ENCODE measurements at places on chromosomes 5 and 9.
A peak's percentile ranks its signal among the peaks of the same experiment; 100 is the strongest.

DNA sequence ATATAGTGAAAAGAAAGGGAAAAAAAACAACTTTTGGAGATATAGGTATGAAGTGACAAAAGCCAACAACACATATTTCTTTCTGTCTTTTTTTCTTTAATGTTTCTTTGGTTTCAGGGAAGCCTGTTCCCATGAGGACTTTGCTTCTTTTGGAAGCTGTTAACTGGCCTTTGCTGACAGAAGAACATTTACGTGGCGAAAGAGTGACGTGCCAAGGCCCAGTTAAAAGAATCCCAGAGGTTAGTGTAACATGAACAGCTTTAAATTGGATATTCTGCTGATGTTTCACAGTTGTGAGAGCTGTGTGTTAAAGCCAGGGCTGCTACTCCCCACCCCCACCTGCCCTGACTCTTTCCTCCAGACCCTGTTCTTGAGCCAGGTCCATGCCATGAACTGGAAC is 275.9 kb downstream of the CRB2 start:
- no peak for DNase-seq

DNA sequence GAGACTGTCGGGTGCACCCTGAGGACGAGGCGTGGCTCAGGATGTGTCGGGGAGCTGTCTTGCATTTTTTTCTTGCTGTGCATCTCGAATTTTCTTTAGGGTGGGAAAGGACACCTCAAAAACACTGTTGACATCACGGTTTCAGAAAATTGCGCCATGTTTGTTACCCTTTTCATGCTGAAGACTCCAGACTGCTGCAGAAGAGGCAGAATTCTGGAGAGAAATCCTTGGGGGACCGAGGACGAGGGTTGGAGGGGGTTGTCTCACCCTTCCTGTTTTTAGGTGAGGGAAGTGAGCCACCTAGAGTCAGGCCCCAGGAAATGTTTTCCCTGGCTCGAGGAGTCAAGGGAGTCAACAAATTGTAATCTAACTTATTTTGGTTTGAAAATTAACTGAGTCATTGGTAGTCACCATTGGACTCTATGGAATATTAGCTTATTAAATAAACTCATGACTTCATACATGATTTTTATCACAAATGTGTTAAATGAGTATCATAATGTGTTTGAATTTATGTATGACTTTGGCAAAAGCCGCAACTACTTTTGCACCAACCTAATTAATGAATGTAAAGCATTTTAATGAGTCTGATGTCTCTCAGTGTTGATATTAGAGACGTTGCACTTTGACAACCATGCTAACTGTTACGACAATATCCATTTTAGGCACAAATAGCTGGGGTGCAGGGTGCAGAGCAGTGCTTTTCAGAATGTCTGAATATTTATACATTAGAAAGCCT is 724 bp upstream of the LYSMD3 start:
- peak; percentile 80 for DNase-seq

DNA sequence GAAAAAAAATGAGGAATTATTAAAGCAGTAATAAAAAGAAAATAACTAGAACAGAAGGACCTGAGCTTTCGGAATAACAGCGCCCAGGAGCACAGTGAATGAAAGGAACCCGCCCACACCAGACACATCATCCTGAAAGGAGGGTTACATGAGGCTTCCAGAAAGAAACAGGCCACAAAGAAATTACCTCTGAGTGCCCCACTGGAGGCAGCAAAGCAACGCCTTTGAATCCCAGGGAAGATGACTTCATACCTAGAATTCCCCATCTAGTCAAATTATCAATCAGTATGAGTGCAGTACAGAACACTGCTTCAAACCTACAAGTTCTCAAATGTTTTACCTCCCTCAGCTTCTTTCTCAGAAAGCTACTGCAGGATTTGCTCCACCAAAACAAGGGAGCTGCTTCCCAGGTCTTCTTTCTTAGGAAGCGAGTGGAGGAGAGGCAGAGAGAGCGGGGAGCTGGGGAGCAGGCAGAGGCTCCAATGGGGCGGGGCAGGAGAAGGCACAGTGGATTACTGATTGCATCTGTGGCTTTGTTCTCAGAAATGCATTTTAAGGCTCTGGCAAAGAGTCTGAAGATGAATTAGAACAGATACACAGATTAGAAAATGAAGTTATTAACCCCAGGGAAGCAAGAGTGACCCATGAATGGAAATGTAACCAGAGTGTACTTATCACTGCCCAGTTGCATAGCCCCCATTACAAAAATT is 87.1 kb downstream of the SEMA4D start:
- DNase-seq: peak; percentile 12

DNA sequence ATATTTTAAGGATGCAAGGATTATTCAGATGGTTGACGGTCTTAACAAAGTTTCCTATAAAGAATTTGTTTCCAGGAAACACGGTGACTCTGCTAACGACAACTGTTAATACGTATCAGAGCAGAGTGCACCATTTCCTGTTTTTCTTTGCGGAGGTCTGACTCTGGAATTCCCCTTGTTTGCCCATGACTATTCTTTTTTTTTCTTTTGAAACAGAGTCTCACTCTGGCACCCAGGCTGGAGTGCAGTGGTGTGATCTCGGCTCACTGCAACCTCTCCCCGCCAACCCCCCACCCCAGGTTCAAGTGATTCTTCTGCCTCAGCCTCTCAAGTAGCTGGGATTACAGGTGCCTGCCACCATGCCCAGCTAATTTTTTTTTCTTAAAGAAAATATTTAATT is 115.9 kb downstream of the CDC42SE2 start:
- peak; percentile 37 for DNase-seq

- DNase-seq: no peak
Observed at GRCh38 chr5:64659289-64659688, 31.0 kb upstream of the SHISAL2B start.

- no peak for DNase-seq
Observed at GRCh38 chr5:159800131-159800840, 116.0 kb upstream of the ADRA1B start.

DNA sequence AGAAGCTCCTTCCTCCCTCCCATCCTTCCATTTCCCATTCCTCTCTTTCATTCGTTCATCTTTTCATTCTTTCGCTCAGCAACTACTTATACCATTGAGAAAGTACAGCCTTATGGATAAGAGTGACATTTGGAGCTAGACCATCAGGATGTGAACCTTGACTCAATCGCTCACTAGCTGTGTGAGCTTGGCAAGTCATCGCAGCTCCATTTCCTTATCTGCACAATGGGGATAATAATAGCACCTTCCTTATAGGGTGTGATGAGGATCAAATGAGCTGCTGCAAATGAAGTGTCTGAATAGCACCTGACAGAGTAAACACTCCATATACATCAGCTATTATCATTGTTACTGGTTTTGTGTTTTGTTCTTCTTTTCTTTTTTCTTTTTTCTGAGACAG is 28.1 kb upstream of the SYNPO start:
- no peak for DNase-seq

DNA sequence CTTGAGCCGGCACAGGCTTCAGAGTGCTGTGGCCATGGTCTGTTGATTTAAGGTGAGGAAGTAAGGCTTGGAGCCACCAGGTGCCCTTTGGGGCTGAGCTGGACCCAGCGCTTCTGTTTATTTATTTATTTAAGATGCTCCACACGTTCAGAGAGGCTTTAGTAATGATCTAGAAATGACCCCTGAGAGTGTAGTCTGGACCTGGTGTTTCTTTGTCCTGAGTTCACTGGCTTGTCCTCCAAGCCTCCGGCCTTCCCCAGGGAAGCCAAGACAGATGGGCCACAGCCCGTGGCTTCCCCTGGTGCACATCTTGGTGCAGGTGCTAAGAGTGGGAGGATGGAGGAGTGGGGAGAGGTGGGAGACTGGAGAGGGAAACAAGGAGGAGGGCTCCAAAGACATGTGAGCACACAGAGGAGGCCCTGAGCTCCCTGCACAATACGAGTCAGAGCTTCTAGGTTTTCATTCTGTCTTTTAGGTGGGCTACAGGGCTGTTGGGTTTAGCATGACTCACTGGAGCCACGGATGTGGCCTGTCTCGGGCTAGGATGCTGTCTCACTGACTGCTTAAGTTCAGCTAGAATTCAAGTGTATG is 56.9 kb downstream of the AHRR start:
- peak; percentile 68 for DNase-seq

- no peak for DNase-seq
Observed at GRCh38 chr5:16565118-16565517, 51.7 kb downstream of the RETREG1 start.

GRCh38 chr9:114115654-114116125 is 16.6 kb upstream of the KIF12 start:
- no peak for DNase-seq

DNA sequence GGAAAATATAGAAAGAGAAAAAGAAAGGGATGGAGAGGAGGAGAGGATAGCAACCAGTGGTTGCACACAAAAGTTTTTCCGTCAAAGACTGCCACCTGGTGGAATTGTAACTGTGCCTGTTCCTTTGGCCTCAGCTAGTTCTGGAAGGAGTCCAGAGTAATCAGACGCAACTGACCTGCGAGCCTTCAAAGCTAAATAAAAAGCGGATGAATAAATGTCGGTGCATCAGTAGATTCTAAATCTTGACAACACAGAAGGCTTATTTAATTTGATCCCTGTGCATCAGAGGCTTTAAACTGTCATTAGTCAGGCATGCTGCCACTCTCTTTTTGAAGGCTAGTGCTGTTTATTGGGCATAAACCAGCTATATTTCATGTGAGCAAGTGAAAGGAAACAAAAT is 132.9 kb upstream of the ACO1 start:
- DNase-seq: peak; percentile 2

GRCh38 chr5:87156631-87157030 is 111.1 kb upstream of the RASA1 start:
- DNase-seq: no peak

- peak; percentile 55 for DNase-seq
Observed at GRCh38 chr5:121033334-121033733, 569.2 kb downstream of the PRR16 start.

GRCh38 chr5:1386274-1386717 is 41.4 kb upstream of the CLPTM1L start:
- no peak for DNase-seq

- DNase-seq: no peak
Observed at GRCh38 chr5:97135868-97136267, 6.5 kb downstream of the LIX1 start.

GRCh38 chr5:174084691-174085154 is 39.2 kb downstream of the NSG2 start:
- peak; percentile 17 for DNase-seq

GRCh38 chr9:90037146-90037797 is 432.5 kb downstream of the GADD45G start:
- DNase-seq: no peak

DNA sequence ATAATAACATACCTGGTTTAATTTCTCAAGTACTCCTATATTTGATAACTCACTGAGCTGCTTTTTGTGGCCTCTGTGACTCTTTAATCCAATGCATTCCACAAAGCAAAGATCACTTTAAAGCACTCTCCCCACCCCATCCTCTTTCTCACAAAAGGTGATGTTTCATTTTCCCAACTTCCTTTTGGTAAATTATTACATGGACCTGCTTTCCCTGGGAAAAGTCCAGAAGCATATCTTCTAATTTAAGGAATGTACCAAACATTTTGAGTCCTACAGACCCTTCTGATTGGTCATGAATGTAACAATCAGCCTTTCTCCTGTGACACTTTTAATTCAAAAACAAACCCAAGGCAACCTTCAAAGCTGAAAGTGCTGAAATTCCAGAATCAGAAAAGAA is 71.1 kb downstream of the MLLT3 start:
- DNase-seq: no peak

DNA sequence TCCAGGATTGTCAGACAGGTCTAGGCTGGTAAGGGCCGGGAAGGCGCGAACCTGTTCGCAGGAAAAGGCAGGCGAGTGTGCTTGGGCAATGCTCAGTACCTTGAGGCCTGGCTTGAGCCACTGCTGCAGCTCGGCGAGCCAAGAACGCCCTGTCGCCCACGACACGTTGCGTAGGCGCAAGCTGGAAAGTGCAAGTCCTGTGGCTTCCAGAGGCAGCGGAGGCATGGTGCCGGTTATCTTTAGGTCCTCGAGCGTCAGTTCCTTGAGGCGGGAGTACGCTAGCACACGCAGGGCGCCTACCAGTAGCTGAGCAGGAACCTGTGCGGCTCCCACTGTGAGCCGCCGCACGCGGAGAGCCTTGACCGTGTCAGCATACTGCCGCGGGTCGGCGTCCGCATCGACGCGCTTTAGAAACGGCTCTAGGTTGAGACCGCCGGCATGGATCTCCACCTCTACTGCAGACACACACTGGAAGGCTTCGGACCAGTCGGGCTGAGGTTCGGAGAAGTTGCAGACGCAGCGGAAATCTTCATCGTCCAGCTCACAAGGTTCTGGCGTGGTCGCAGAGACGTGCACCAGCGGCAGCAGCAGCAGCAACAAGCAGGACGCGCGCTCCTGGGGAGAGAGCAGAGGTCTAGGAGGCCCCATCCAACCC is 482 bp downstream of the CD14 start:
- peak; percentile 27 for DNase-seq

DNA sequence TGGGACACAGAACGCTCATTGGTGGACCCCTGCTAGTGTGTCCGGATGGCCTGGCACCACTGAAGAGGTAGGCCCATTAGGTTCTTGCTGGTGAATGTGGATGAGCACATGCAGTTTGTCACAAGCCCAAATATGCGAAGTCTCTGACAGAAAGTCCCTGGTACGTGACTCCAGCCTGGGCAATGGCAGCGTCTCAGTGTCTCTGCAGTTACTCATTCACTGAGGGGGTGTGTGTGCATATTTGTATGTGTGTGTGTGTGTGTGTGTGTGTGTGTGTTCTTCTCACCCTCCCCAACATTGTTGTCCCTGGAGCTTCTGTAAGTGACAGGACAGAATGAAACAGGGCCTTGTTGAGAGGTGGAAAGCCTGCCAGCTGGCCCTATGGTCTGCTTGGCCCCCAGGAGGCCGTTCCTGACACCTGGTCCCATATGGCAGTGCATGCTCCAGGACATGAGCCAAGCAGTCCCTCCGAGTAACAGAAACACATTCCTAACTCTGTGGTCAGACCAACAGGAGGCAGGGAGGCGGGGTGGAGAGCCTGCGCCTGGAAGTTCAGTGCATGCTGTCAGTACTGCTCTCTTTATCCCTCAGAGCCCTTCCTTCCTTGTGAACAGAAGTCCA is 169.9 kb downstream of the SLC28A3 start:
- peak; percentile 98 for DNase-seq

DNA sequence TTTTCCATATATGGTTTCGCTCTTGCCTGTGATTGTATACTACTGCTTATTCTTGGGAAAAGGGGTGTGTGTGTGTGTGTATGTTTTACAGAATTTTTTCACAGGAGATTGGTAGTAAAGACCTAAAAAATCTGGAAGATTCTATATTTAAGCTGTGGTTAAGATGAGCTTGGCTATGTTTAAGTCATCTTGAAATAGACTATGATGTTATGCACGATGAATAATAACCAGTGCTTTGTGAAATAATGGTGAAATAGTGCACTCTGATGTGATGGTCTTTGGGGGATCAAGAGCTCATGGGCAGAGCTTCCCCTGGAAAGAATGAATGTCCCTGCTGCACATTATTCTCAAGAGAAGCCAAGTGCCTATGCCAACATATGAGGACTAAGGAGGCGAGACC is 301.0 kb downstream of the ACTL7B start:
- no peak for DNase-seq

- no peak for DNase-seq
Observed at GRCh38 chr9:135199489-135199888, 112.0 kb downstream of the OLFM1 start.

DNA sequence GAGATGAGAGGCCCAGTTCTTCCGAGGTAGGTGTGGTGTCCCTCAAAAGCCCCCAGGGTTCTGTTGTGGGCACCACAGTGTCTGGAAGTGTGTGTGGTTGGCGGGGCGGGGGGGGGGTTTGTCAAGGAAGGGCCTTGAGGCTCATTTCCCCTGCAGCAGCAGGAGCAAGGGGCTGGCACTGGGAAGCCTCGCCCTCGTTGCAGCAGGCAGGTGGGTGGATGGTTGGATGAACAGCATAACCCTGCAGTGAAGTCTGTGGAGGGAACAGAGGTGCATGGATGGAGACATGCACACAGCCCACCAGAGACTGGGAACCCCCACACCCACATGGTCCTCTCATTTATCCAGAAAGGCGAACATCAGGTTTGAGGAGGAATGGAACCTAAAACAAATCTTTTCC is 2.0 kb upstream of the SPATA31E1 start:
- no peak for DNase-seq
